Activated T-helper 1 cell treated with anti-CD3 and anti-CD28 coated beads, Interleukin-12 subunit alpha, Interleukin-12 subunit beta, Interleukin-2, Interleukin-4 antibody, amounts not matched to agents 30 ng/mL and 10 ng/mL and 1 ng/mL, durations not matched to agents 14 hours and 24 hours and 36 hours (primary cell): ENCODE measurements at places on chromosomes 16 and 17.
A peak's percentile ranks its signal among the peaks of the same experiment; 100 is the strongest.

DNA sequence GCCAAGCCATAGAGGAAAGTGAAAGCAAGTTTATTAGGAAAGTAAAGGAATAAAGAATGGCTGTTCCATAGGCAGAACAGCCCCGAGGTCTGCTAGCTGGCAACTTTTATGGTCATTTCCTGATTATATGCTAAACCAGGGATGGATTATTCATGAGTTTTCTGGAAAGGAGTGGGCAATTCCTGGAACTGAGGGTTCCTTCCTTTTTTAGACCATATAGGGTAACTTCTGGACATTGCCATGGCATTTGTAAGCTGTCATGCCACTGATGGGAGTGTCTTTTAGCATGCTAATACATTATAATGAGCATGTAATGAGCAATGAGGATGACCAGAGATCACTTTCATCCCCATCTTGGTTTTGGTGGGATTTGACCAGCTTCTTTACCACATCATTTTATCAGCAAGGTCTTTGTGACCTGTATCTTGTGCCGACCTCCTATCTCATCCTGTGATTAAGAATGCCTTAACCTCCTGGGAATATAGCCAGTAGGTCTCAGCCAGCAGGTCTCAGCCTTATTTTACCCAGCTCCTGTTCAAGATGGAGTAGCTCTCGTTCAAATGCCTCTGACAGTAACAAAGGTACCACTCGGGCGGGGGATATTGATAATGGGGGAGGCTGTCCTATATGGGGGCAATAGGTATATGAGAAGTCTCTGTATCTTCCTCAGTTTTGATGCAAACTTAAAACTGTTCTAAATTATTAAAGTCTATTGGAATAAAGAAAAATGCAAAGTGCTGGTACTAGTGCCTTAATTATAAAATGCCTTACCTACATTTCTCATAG is 38.9 kb upstream of the HELZ start:
- no peaks in the 10 kb centered on the region for H3K36me3 ChIP-seq
- no peaks in the 10 kb centered on the region for H3K4me1 ChIP-seq
- no peak overlapping the region for H3K4me3 ChIP-seq
- DNase-seq, result no peak

GRCh38 chr17:2111691-2112090 is 56.8 kb downstream of the HIC1 start:
- H3K36me3 ChIP-seq, result peaks cover 4% of the 10 kb centered on the region
- DNase-seq, result no peak
- H3K27me3 ChIP-seq, result no peaks in the 10 kb centered on the region
- no peak overlapping the region for H3K27ac ChIP-seq
- H3K4me3 ChIP-seq, result no peak overlapping the region

DNA sequence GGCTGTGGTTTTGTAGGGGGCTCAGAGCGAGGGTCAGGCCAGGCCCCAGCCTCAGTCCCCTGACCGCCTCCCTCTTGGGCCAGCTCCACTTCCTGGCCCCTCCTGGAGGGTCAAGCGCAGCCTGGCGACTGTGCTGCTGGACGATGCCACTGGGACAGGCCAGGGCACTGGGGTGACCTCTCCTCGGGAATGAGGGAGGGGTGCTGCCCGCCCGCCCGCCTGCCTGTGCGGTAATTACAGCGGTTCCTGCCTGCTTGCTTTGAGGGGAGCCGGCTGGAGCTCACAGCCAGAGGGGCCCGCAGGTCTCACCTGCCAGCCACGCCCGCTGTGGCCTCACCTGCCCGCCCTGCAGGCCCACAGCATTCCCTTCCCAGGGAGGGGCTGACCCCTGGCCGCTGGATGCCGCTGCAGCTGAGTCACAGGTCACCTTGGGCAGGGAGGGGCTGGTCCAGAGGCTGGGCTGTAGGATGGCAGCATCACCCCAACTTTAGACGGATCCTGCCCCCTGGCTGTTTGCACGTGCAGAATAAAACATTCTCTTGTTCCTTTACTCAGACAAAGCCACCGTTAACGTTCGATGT is 76.7 kb upstream of the CBX4 start:
- H3K36me3 ChIP-seq, result no peaks in the 10 kb centered on the region
- H3K27me3 ChIP-seq, result peaks cover 7% of the 10 kb centered on the region
- DNase-seq, result no peak

- H3K27me3 ChIP-seq, result peaks cover 9% of the 10 kb centered on the region
- no peaks in the 10 kb centered on the region for H3K4me1 ChIP-seq
- H3K27ac ChIP-seq, result no peak overlapping the region
- H3K4me3 ChIP-seq, result no peak overlapping the region
- H3K36me3 ChIP-seq, result no peaks in the 10 kb centered on the region
Measured at GRCh38 chr17:16920628-16921020, 51.3 kb downstream of the TNFRSF13B start.

DNA sequence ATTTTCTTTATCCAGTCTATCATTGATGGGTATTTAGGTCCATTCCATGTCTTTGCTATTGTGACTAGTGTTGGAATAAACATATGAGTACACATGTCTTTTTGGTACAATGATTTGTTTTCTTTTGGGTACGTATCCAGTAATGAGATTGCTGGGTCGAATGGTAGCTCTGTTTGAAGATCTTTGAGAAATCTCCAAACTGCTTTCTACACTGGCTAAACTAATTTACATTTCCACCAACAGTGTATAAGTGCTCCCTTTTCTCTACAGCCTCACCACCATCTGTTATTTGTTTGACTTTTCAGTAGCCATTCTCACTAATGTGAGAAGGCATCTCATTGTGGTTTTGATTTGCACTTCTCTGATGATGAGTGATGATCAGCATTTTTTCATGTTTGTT is 103.7 kb downstream of the GOSR1 start:
- H3K27ac ChIP-seq, result no peak overlapping the region
- H3K27me3 ChIP-seq, result peaks cover 5% of the 10 kb centered on the region
- no peaks in the 10 kb centered on the region for H3K36me3 ChIP-seq
- H3K4me3 ChIP-seq, result no peak overlapping the region
- DNase-seq, result no peak

GRCh38 chr17:71878271-71878670 is 242.5 kb upstream of the SOX9 start:
- no peak for DNase-seq
- no peaks in the 10 kb centered on the region for H3K4me1 ChIP-seq
- H3K4me3 ChIP-seq, result no peak overlapping the region
- H3K27ac ChIP-seq, result no peak overlapping the region
- H3K36me3 ChIP-seq, result no peaks in the 10 kb centered on the region
- no peaks in the 10 kb centered on the region for H3K27me3 ChIP-seq

GRCh38 chr17:75828076-75828400 is 16.2 kb downstream of the UNC13D start:
- no peaks in the 10 kb centered on the region for H3K27me3 ChIP-seq
- H3K4me3 ChIP-seq, result no peak overlapping the region
- H3K4me1 ChIP-seq, result peaks cover 16% of the 10 kb centered on the region

DNA sequence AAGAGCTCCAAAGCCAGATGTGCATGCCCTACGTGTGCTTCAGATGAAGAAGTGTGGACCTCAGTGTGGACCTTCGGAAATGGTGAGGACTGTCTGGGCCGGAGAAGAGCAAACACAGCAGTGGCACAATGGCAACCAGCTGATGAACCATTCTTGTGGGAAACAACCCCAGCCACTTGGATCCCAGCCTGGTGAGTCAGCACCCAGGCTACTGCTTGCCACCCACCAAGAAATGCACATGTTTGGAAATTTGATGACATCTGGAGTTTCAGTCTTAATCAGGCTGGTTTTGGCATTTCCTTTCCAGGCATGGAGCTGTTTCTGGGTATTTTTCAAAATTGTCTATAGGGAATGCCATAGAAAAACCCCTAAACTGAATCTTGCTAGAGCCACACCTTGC is 42.7 kb downstream of the DYNLRB2 start:
- H3K4me1 ChIP-seq, result peaks cover 76% of the 10 kb centered on the region
- H3K27ac ChIP-seq, result peak overlapping the region; percentile 86
- H3K36me3 ChIP-seq, result peaks cover 36% of the 10 kb centered on the region
- no peaks in the 10 kb centered on the region for H3K27me3 ChIP-seq
- peak overlapping the region; percentile 66 for H3K4me3 ChIP-seq
